ENCODE measurements at places on chromosomes 3 and 15.
A peak's percentile ranks its signal among the peaks of the same experiment; 100 is the strongest.

DNA sequence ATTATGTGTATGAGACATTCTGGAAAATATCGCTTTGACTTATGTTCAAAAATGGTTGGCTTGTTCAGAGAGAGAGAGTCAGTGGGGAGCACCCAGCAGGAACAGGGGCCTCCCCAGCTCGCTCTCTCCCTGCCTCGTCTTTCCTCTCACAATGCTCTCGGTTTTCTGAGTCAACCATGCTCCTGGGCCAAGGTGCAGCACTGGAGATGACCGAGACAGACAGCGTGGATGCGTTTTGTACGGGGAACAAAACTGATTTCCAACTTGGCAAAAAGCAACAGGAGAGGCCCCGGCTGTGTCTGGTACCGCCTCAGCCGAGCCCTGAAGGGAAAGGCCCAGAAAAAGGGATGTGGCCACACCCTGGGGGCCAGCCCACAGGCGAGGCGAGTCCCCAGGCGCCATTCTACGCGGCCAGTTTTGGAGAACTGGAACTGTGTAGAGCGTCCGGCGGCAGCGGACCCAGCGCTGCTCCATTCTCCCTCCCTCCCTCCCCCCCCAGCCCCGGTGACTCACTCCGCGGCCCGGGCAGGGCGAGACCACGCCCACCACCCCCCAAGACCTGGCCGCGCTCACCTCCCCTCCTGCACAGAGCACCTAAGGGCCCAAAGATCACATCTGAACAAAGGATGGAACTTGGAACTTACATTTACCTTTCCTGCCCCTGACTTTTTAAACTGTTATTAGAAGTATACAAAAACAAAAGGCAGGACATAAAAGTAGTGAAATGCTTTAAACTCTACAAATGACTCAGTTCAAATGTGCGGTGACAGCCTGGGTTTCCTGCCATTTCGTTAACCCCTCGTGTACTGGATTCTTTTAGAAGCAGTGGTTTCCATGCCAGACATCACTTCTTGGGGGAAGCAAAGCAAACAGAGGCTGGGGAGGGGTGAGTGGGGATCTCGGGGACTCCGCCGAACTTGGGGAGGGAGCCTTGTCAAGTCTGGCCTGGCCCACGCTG is 12.7 kb downstream of the ATP10A start:
- no peak for DNase-seq

DNA sequence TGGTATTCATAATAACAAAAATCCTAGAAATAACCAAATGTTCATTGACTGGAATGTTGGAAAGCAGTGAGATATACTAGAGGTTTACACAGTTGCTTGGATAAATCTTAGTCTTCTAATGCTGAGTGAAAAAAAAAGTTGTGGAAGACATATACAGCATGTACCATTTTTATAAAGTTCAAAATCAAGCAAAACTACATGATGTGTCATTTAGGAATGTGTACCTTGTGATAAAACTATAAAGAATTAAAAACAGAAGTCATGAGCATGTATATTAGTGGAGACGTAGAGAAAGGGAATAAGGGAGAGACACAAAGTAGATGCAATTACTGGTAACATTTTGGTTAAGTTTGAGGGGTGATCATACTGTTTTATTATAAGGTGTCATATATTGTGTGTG is 45.2 kb downstream of the FBXL2 start:
- DNase-seq = no peak

GRCh38 chr15:26260517-26261133 is 397.5 kb upstream of the ATP10A start:
- DNase-seq = peak; percentile 55

DNA sequence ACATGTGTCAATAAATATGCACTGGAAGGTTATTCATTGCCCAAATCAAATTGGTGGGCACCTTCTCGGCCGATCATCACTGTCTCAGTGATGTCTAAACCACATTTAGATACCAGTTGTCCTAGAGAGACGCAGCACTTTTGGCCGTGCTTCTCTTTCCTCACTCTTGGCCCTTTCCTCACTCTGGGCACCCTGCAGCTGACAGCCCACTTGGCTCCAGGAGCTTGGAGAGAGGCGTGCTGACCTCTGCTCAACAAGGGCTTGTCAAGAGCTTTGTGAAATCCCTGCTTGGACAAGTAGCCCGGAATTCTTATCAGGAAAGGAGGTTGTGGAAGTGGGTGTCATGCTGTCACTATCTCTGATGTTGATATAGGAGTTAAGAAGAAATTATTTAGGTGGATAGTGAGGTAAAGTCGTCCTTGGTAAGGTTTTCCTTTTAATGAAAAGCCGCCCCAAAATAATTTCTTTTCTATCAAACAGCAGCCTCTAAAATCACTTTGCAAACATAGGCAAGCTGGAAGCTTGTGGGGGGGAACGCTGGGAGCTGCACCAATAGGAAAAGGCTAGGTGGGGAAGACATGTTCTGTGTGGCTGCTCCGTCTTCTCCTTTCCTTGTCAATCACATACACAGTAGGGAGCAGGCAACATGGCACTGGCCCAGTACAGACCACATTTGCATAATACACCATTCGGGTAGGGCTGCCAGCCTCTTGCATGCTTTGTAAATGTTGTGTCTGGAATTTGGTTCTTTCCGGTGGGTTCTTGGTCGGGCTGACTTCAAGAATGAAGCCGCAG is 126.8 kb upstream of the UBE3A start:
- no peak for DNase-seq

- DNase-seq = no peak
These were observed 119.7 kb upstream of the THRB start for GRCh38 chr3:24614359-24614758.

DNA sequence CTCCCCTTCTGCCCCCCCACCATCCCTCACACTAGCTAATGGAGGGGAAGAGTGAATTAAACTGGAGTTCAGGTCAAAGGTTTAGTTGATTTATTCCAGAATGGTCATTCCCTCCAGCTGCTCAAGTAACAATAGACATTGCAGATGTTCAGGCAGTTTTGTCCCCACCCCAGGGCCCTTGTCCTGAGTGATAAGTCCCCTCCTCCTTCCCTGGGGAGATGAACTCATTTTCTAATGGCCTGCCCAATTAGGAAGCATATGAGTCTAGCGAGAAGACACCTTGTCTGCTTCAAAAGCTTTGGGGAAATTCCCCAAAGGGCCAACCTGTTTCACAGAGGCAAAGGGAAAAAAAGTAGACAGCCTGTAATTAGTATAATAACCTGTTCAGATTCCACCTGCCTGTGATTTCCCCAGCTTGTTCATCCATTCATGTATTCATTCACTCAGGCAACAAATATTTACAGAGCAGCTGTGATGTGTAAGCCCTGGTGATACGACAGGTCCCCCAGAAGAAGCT is 165.3 kb downstream of the SHQ1 start:
- no peak for DNase-seq

- peak; percentile 44 for DNase-seq
These were observed 679 bp downstream of the IQGAP1 start for GRCh38 chr15:90388462-90389380.

DNA sequence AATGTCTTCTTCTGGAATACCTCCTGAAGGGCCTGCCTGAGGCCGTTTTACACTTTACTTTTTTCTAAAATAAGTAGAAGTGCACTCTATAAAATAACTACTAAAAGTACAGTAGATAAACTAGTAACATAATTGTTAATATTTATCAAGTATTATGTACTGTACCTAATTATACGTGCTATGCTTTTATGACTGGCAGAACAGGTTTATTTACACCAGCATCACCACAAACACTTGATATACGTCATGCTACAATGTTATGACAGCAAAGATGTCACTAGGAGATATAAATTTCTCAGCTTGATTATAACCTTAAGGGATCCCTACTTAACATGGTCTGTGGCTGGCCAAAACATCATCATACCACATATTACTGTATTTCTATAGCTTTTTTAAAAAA is 29.4 kb downstream of the DLG1 start:
- no peak for DNase-seq

GRCh38 chr3:125052624-125053303 is 3.0 kb downstream of the HEG1 start:
- DNase-seq = peak; percentile 47

- no peak for DNase-seq
These were observed 1031.7 kb downstream of the MCTP2 start for GRCh38 chr15:95262866-95263564.

All from head of caudate nucleus (tissue), 42 donors.